ENCODE measurements at places on chromosomes 16 and 17.
A peak's percentile ranks its signal among the peaks of the same experiment; 100 is the strongest.

GRCh38 chr17:33038740-33039139 is 47.1 kb downstream of the SPACA3 start:
- DNase-seq: no peak

- no peak for DNase-seq
These were observed 124.7 kb downstream of the HS3ST2 start for GRCh38 chr16:22938647-22939046.

- DNase-seq: no peak
These were observed 62.5 kb upstream of the NFAT5 start for GRCh38 chr16:69503244-69503643.

DNA sequence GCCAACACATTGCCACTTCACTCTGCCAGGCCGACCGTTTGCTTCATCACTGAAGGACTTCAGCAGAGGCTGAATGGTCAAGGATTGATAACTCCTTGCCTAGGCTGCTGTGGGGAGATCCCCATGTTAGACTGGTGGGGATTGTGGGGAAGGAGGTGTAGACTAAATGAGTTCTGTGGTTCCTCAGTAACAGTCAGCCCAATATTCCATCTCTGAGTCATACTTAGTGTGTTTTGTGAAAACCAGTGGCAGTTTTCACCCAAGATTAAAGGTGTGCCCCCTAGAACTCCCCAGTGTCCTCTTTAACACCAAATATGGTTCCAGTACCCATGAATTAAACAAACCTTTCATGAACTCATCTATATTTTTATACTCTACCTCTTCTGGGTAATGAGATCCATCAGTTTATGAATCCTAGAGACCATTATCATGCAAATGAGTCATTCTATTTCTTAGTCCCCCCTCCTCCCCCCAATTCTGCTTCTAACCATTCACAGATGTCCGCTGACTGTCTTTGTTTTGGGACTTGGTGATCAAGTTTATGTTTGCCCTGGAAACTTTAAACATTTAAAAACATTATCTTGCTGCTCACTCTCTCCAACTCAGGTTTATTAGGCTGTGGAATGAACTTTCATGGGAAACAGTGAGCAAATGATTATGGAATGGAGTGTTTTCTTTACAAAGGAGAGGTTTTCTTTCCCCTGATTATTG is 66.8 kb upstream of the GAS7 start:
- DNase-seq: no peak

DNA sequence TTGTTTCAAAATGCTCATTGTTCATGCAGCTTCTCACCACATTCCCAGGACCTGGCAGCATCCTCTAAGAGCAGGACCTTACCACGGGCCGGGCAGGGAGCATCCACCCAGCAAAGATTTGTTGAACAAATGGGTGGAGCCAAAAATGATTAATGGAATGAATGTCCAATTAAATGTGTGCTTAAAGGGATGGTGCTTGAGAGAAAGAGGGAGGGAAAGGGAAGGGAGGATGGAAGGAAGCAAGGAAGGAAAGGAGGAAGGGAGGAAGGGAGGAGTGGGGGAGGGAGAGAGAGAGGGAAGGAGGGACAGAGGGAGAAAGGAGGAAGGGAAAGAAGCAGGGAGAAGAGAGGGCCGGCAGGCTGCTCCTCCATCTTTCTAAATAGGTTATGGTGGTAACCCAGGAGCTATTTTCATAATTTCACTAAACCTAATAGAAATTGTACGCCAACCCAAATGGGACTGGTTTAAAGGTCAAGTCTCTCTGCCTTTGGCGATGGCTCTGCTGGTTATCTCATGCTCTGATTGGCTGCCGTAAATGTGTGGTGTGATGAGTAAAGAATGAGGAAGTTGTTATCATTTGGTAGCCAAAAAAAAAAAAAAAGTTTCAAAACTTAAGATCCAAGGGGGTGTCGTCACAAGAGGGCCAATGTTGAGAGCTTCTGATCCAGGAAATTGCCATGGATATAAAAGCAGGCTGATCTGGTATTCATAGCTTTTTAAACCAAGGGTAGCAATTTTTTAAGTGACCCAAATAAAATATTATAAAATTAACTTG is 126.7 kb upstream of the FOXF1 start:
- no peak for DNase-seq

- no peak for DNase-seq
These were observed 18.5 kb upstream of the HEXD start for GRCh38 chr17:82399601-82400101.

DNA sequence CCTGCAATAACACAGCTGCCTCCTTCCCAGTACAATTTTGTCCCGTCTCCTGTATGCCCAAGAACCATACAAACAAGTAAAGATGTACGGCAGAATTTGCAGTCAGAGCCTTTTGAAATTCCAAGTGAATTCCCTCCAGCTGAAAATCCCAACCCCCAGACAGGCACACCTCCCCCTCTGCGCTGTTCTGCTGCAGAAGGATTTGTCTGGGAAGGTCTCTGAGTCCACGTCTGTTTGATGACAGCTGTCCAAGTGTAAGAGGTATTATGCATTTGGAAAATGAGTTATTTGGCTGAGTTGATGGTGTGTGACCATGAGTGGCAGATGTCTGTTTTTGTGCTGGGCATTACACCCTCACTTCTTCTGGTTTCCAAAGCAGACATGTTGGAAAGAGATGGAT is 104.9 kb upstream of the HS3ST4 start:
- DNase-seq: no peak

- no peak for DNase-seq
These were observed 88.8 kb downstream of the TMEM132E start for GRCh38 chr17:34668206-34668605.

GRCh38 chr17:58637011-58637570 is 54.8 kb downstream of the TEX14 start:
- DNase-seq: no peak

- no peak for DNase-seq
These were observed 91.2 kb downstream of the TMEM132E start for GRCh38 chr17:34670618-34671017.

- DNase-seq: peak; percentile 43
These were observed 491 bp downstream of the IST1 start for GRCh38 chr16:71895679-71896365.

- peak; percentile 47 for DNase-seq
These were observed 144.8 kb upstream of the RPH3AL start for GRCh38 chr17:497241-498034.

DNA sequence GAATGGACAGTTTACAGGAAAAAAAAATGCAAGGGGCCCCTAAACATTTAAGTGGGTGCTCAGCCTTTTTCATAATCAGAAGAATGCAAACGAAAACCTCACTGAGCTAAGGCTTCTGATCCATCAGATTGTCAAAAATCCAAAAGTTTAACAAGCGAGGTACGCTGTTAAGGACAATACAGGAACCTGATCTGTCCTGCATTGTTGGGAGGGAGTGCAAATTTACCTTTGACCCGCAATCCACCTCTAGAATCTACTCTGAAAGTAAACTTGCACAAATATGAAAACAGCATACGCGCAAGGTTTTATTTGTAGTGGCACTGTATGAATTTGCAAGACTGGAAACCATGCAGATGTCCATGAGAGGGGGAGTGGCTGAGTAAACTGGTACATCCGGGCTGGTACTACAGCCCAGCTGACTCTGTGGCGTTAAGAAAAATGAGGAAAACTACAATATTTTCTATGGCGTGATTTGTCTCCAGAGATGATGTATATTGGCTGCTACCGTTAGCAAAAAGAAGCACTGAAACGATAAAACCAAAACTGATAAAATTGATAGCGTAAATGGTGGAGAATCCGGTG is 28.8 kb upstream of the ST6GALNAC1 start:
- DNase-seq: no peak

GRCh38 chr17:76419576-76420260 is 33.2 kb downstream of the UBE2O start:
- no peak for DNase-seq

- DNase-seq: no peak
These were observed 57.8 kb upstream of the IL34 start for GRCh38 chr16:70588565-70588964.

GRCh38 chr16:89330177-89330856 is 112.8 kb downstream of the ZNF778 start:
- DNase-seq: peak; percentile 67

GRCh38 chr17:19539841-19540311 is 6.2 kb downstream of the SLC47A1 start:
- DNase-seq: no peak

- no peak for DNase-seq
These were observed 968.1 kb downstream of the CDH11 start for GRCh38 chr16:64153718-64154117.

DNA sequence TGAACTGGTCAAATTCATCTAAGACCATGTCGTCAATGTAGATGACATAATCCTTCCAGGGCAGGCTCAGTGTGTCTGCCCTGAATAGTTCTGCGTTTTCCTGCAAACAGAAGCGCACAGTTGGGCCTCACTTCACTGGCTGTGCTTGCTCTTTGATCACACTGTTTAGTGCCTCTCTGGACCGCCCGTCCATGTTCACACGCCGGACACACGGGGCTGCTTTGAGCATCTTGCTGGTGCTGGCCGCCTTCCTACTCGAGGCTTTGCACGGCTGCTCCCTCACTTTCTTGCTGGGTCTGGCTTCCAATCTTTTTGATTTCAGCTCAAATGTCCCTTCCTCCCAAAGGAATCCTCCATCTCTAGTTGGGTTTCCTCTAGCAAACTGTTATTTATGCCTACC is 37.4 kb downstream of the DNAH17 start:
- DNase-seq: no peak

GRCh38 chr16:88382491-88383400 is at the start of gene ZNF469:
TSS of gene ZNF469 (plus strand) at chr16:88382959. CDS start at chr16:88427471, 44,512 bp downstream.
- peak; percentile 53 for DNase-seq

DNA sequence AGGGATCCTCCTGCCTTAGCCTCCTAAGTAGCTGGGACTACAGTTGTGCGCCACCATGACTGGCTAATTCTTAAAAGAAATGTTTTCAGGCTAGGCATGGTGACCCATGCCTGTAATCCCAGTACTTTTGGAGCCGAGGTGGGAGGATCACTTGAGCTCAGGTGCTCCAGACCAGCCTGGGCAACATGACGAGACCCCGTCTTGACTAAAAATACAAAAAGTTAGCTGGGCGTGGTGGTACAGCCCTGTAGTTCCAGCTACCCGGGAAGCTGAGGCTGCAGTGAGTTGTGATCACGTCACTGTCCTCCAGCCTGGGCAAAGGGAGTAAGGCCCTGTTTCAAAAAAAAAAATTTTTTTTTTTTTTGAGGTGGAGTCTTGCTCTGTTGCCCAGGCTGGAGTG is 173.1 kb downstream of the SEC14L1 start:
- no peak for DNase-seq
